ENCODE measurements at places on chromosomes 13 and 19.

DNA sequence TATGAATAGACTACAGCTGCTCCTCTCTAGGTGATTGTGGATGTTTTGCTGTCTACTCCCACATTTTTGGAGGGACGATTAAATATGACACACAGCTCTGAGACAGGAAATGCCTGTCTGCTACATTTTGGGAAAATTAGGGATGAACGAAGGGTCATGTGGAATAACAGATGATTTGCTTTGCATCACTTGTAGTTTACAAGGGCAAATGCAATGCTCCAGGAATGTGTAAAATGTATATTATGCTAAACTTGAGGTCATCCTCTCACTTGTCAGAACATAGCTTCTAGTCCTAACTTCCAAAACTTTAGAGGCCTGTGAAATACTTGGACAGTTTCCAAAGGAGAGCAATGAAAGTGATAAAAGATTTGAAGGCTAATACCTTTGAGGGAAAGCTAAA, 284.2 kb upstream of the DACH1 start:
- DNase-seq, result no peak

GRCh38 chr13:30339738-30340330, 32.5 kb upstream of the KATNAL1 start:
- no peak for DNase-seq

DNA sequence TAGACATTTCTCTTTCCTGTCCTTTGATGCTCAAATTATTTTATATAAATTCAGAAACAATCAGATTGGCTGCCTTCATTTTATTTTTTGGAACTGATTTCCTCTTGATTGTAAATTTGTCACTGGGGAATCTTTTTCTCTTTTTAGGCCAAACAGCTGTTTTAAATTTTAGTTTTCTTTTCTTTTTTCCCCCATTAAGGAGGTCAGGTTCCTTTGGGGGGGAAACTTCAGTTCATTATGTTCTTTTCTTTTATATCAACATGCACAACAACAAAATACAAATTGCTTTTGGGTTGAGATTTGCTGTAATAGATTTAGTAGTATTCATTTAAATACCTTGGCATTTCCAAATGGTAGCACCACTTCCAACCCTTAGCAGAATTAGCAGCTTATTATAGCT, 264.8 kb upstream of the SPRY2 start:
- no peak for DNase-seq

DNA sequence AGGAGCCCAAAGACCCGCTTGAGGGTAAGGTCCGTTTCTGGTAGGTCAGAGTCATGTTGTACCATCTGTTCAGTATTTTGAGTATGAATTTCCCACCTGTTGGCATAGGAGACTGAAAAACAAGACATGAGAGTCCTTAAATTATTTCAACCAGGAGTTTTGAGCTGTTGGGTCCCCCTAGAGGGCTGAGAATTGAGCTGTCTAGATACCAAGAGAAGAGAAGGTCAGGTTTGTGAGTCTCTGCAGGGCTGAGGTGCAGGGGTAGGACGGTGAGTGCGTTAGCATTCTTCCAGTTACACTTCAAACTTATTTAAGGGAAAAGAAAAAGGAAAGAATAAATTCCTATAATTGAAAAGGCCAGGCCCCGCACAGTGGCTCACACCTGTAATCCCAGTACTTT, 5.0 kb downstream of the CBLC start:
- no peak for DNase-seq

Data from tibial nerve (tissue), 4 donors.